D721Med (cell line): ENCODE measurements at places on chromosomes 3 and 15.

GRCh38 chr3:55955891-55956477 is 468.9 kb upstream of the WNT5A start:
- DNase-seq = no peak

DNA sequence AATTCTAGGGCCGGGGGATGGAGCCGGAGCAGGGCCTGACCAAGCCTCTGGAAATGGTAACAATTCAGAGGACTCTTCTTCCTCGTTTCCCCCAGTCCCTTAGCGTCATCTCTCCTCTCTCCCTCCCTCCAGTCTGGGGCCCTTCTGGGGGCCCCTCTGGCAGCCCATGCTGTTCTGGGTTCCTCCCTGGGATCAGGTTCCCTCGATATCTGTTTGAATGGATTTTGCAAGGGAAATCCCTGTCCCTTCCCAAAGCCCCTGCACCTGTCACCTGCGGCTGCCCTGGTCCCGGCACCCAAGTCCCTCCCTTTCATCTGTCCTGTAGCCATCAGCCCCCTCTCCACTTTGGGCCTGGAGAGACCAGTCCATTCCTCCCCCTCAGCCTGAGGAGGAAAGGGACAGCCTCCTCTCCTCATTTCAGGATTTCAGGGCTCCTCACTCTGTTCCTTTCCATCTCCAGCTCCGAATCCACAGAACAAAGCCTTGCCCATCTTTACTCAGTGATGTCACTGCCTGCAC is 1.7 kb upstream of the PLCB2 start:
- DNase-seq = no peak

- DNase-seq = no peak
Observed at GRCh38 chr15:31458596-31459399, 132.2 kb downstream of the KLF13 start.

GRCh38 chr3:114435386-114436115 is 141.7 kb downstream of the TIGIT start:
- no peak for DNase-seq

DNA sequence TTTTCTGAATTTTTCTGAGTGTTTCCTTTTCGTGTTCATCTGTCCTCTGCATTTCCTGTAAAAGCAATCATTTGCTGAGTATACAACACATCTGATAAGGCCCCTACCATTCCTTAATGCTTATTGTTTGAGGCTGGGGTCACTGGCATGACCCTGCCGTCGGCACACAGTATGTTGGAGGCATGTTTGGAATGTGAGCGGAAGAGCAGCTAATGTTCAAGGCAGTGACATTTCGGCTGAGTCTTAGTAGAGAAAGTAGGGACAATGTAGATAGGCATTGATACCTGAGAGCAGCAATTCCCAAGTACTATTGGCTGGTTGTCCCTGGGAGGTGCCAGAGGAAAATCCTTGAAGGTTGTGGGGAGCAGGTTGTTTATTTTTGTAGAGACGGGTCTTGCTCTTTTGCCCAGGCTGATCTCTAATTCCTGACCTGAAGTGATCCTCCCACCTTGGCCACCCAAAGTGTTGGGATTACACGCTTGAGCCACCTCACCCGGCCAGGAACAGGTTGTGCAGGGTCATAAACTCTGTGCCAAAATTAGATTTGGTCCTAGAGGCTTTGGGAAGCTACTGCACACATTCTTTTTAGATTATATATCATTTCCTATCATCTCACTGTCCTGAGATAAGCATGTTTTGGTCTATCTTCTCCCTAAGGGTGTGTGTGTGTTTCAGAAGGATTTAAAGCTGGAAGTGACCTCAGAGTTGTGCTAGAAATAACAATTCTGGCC is 13.5 kb downstream of the PTPN23 start:
- DNase-seq = no peak

DNA sequence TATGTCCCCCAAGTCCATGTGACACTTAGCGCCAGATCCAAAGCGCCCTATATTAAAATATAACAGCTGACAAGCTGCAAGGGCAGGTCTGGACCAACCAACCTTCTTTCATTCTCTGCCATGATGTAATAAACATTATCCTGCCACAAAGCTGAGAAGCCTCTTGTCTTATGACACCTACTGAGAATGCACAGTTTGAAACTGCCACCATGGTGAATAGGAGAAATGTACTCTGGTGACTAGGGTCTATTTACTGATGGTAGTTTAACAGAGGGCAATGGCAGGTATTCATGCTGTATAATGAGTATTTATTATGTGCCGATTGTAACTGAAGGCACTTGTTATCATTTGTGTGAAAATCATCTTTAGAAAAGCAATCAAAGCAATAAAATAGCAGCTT is 634.0 kb downstream of the OTOL1 start:
- DNase-seq = no peak

DNA sequence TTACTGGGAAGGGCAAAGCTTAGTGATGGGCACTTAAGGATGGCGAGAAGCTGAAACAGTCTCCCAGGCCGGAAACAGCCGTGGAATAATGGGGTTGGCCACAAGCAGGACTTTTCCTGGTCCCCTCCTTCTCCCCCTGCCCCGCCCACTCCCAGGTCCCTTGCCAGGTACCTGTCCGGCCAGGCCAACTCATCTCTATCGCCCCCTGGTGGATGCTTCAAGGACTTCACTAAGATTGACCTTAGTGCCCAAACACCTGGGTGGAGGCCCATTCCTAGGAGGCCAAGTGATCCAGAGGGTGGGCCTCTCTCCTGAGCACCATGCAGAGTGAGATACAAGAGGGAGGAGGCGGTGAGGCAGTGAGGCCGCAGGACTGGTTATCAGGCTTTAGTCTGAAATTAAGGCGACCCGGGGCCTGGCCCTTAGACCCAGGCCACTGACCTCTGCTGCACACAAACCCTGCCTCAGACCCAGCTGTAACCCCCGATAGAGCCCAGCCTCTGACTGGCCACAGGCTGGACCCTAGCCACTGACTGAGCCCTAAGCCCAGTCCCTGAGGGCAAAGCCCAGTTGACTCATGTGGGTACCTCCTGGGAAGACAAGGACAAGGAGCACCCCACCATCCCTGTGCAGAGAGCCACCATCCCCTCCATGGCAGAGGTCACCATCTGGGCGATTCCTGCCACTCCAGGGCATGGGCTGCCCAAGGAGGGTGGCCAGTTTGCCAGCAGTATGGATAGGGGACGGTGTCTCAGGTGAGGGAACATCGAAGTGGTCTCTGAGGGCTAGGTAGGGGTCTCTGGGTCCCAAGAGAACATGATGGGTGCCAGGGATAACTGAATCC is 37.6 kb downstream of the VIPR1 start:
- DNase-seq = peak; percentile 62

DNA sequence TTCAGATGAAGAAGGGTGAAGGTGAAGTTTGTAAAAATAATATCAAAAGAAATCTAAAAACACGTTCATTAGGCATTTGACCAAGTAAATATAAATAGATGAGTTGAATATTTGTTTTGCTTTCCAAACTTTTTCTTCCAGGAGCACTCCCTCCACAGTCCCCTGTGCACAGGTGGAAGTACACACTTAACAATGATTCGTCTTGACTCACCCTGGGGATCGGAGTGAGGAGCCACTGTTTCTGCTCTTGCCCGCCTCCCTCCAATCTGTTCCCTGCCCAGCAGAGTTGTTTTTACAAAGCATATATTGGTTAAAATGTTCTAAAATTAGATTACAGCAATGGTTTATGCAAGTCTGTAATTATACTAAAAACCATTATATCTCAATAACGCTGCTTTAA is 175.1 kb downstream of the PTPRG start:
- DNase-seq = no peak

GRCh38 chr15:63022663-63023062 is 19.9 kb upstream of the TPM1 start:
- no peak for DNase-seq

- no peak for DNase-seq
Observed at GRCh38 chr3:180762866-180763265, 83.6 kb upstream of the CCDC39 start.
